ENCODE measurements at places on chromosomes 1 and 21. TPM values are rescaled to one million over a fixed set of nuclear protein-coding genes. Genes with fewer than 3 reads are reported as not detected.

ADGRL2 gene
- total RNA-seq = 36.5 TPM

RNU1-2 gene
- total RNA-seq = 1,159 TPM

ARMH1 gene
- 14.7 TPM for total RNA-seq

KRTAP11-1 gene
- total RNA-seq = not detected

TFF2 gene
- total RNA-seq = 0.25 TPM

EFNA3 gene
- 0.43 TPM for total RNA-seq

TDRD10 gene
- 2.2 TPM for total RNA-seq

MCOLN3 gene
- total RNA-seq = 0.05 TPM

OVAAL gene
- total RNA-seq = not detected

PRAMEF18 gene
- total RNA-seq = not detected

GLIS1 gene
- not detected for total RNA-seq

SPRR5 gene
- total RNA-seq = not detected

All from left lobe of liver (tissue), 2 donors.